Activated naive CD8-positive, alpha-beta T cell treated with anti-CD3 and anti-CD28 coated beads, Interleukin-2, amount 50 U/mL, for 16 hours (primary cell): ENCODE measurements at places on chromosomes 6 and 20.

DNA sequence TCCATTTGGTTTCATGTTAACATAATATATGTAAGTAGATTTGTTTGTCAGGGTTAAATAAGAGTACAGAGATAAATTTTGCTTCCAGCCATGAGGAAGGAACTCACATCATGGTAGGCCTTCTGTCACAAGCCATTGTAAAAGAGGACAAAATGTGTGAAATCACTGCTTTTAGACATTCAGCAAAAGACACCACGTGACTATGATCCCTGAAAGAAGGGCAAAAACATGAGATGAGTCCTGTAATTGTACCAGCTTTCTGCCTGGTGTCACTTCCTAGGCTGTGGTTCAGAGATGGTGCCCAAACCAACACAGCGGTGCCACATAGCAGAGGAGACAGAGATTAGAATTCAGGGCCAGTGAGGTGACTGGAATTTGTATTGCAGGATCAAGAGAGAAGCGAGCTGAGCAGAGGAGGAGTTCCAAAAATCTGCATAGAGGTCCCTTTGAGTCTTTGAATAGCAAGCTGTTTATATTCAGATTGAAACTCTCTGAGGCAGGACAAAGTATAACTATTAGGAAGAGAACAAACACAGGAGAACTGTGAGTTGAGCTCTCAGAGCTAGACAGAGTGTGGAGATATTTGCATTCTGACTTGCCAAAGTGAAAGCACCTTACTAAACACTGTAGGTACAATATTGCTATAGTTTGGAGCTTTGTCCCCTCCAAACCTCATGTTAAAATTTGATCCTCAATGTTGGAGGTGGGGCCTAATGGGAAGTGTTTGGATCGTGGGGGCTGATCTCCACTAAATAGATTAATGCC, 52.6 kb upstream of the PDE7B start:
- DNase-seq = no peak

- no peak for DNase-seq
Measured at GRCh38 chr6:130603391-130603790, 223.8 kb upstream of the SMLR1 start.

GRCh38 chr20:35739294-35740163, 2.5 kb downstream of the RBM39 start:
- DNase-seq = no peak

DNA sequence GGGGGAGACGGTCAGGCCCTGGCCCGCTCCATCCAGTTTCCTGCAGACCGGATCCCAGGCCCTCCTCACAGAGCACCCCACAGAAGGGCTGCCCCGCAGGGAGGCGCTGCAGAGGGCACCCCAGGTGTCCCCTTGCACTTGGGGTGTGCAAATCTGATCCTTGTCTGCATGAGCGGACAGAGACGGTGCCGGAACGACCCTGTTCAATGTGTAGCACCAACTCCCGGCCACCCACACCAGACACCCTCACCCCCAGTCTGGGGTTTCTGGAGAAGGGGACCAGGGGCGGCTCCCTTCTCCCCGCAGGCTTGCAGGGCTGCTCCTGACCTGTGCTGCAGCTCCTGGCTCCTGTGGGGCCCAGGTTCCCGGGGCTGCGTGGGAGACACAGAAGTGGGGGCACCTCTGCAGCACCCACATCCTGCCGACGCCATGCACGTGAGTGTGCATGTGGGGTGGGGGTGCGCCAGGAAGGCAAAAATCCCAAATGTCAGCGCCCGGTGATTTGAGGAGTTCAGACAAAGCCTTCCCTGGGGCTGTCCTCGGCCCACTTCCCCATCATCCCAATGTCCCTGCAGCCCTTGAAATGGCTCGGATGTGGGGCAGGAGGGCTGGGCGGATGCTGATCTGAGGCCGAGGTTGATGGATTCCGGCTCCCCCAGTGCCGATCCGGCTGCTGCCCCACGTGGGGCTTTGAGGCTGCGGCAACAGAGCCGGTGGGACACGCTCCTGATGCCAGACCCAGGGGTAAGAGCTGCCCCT, 85.3 kb upstream of the BHLHE23 start:
- DNase-seq = no peak

- DNase-seq = no peak
Measured at GRCh38 chr6:138339024-138339423, 38.7 kb upstream of the SMIM28 start.

DNA sequence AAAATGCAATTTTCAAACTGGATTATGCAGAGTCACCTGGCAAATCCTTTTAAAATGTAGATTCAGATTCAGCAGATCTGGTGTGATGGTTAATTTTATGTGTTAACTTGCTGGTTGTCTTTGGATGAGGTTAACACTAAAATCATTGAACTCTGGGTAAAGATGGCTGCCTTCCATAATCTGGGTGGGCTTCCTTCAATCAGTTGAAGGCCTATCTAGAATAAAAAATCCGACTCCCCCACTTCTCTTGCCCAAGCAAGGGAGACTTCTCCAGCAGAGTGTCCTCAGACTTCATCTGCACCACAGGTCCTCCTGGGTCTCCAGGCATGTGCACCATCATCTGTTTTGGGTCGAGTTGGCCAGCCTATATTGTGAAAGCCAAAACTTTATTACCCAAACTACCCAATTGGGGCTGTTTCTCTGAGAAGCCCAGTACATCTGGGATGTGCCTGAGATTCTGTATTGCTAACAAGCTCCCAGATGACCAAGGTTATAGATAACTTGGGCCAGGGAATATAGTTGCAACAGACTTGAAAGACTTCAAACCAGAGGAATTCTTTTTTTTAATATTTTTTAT, 1.6 kb upstream of the SLC17A5 start:
- no peak for DNase-seq

DNA sequence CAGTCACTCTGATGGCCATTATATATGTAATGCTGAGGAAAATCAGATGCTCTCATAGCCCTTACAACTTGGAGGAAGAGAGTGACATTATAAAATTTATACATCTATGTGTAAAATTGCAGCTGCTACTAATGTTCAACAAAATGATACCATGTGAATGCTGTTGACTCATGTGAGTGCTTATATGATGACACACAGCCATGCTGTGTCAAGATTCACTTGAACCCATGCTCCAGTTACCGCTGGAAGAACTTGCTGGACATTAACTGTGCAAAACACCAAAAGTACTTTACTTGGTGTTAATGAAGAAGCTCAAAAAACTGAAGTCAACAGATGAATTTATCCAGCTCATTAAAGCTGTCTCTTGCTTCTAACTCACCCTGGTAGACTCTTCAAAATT, 318.9 kb upstream of the PLCB4 start:
- DNase-seq = no peak

- DNase-seq = no peak
Measured at GRCh38 chr20:29690274-29690673, 1567.2 kb upstream of the DEFB115 start.

DNA sequence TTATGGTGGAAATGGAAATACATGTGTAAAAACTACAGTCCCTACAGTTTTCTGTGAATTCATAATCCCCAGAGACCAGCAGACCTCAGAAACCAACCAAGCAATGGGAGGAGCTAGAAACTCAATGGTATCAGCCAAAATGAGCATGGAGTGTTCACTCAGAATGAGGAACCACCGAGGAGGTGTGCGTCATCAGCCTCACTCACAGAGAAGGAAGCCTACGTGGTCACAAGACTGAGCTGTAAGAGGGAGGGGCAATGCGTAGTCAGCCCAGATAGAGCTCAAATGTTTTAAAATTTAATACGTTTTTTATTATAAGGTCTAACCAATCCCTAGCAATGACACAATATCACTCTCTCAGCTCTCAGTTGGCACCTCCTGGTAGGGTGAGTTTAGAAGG, 17.4 kb downstream of the MYLK4 start:
- no peak for DNase-seq

DNA sequence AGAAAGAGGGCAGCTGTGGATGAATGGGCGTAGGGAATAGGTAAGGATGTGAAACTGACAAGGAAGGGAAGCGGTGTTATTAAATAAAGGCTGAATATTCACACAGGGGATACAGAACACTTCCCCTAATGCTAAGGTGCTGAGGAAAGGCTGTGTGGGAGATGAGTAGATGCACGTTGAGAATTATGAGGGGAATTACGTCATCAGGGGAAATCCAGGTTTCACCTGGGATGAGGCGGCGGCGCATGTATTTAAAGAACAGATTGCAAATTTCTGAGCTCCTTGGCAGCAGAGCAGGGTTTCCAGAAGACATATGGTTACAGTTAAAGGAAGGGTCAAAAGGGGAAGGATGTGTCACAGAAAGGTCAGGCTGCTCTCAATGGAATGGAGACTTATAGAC, 28.7 kb upstream of the EDN1 start:
- no peak for DNase-seq

- DNase-seq = no peak
Measured at GRCh38 chr6:127878115-127878514, 22.7 kb downstream of the THEMIS start.

DNA sequence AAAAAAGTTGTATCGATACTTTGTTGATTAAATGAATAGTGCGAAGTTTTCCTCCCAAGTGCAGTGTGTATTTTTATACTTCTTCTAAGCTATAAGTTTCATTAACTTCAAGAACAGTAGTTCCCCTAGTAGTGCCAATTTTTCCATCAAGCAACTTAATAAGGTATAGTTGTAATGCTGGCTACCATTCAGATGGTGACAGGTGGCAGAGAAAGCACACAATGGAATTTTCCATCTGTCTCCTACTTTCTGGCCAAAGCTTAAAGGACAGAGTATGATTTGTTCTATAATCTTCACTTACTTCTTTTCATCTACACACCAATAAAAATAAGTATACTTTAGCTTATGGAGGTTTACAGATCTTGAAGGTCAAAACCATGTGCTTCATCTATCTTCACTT, 431.1 kb downstream of the NKAIN2 start:
- no peak for DNase-seq
